ENCODE measurements at places on chromosomes 4 and X.

- no peak for DNase-seq
These were observed 3.6 kb downstream of the OTUD4 start for GRCh38 chr4:145176641-145177432.

DNA sequence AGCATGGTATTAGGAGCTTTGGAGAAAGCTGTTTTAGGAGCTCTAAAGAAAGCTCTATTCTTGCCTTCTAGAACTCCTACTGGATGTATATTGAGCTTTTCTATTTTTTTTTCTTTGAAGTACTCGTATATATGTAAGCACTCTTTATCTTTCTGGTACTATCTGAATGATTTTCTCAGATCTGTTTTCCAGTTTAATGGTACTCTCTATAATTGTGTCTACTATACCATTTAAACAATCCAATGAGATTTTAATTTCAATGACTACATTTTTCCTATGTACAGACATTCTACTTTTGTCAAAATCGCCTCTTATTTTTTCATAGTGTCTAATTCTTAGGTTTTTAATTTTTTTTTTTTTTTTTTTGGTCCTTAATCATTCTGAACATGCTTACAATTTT, 328.1 kb downstream of the DCTD start:
- no peak for DNase-seq

GRCh38 chr4:44145868-44146267, 302.7 kb downstream of the KCTD8 start:
- DNase-seq: no peak

GRCh38 chr4:186902361-186902760, 178.7 kb upstream of the FAT1 start:
- no peak for DNase-seq

GRCh38 chr4:54607521-54607920, 50.2 kb upstream of the KIT start:
- no peak for DNase-seq

GRCh38 chrX:31021537-31021936, 50.3 kb downstream of the FTHL17 start:
- DNase-seq: no peak

All from stimulated activated CD8-positive, alpha-beta memory T cell treated with anti-CD3 and anti-CD28 coated beads, Interleukin-15, amount 100 ng/mL, for 24 hours (primary cell).